H7 (cell line): ENCODE measurements at places on chromosomes 5 and 9. TPM values are rescaled to one million over a fixed set of nuclear protein-coding genes. Genes with fewer than 3 reads are reported as not detected.

DNA sequence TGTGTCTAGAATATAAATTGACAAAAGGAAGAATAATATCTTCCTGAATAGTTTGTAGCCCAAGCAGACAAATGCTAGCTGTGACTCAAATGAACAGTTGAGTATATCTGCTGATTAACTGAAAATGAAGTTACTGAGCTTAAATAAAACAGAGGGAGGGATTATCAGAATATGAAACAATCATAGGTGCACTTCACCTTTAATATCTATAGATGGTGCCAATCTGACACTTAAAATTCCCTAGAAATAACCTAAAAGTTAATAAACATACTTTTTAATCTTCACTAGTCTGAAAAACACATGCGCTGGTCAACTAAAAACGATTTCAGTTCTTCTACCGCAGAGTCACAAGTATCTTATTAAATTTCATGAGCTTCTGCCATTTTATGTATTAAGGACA is 280.8 kb upstream of the RASA1 start:
- DNase-seq, result no peak

GRCh38 chr5:77312413-77312812 is 101.9 kb downstream of the PDE8B start:
- DNase-seq, result no peak

Gene ACSL6
- total RNA-seq, result 0.28 and 0.85 TPM in 2 replicates

DNA sequence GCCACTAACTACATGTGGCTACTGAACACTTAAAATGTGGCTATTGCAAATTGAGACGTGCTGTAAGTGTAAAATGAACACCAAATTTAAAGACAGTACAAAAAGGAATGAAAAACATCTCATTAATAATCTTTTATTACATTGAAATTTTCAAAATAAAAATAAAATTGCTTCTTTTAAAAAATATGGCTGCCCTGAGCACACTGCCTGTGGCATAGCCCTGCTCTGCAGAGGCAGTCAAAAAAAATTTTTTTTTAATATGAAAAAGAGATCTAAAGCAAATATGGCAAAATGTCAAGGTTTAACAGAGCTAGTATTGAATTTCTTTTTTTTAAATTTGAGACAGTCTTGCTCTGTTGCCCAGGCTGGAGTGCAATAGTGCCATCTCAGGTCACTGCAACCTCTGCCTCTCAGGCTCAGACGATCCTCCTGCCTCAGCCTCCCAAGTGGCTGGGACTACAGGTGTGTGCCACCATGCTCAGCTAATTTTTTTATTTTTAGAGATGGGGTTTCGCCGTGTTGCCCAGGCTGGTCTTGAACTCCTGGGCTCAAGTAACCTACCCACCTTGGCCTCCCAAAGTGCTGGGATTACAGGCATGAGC is 25.6 kb downstream of the CARNMT1 start:
- no peak for DNase-seq
